ENCODE measurements at places on chromosomes 4 and X.

DNA sequence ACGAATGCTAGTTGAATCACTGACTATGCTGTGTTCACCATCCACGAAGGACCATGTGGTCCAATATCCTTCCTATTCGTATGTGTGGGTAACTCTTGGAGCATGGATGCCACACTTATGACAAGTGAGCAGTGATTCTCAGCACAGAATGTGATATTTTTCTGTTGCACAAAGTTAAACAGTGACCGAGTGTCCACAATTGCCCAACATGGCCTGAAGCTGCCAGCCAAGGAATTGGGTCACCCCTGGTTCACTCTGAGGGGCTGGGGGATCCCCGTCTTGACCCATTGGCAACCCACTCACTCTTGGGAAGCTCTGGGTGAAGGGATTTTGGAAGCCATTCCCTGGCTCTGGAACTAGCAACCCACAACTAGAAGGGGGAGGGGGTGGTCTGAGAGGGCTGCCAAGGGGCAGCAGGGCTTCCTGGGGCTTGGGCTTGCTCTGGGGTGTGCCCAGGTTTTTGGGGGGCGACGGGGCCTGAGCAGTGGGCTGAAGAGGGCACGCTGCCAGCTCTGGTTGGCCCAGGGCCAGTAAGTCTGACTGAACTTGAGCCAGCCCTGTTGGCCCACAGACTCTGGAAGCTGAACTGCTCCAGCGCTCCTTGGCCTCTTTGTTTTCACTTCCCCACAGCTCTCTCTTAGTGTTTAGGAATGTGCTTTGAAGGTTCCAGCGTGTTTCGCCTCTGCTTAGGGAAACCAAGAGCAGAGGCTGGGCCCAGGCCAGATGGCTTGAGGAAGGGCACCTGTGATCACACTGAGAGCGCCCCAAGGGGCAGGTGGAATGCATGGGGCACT lies 43.1 kb upstream of the BCOR start:
- no peak for DNase-seq

- no peak for DNase-seq
Measured at GRCh38 chr4:28373601-28374000, 1513.0 kb downstream of the STIM2 start.

DNA sequence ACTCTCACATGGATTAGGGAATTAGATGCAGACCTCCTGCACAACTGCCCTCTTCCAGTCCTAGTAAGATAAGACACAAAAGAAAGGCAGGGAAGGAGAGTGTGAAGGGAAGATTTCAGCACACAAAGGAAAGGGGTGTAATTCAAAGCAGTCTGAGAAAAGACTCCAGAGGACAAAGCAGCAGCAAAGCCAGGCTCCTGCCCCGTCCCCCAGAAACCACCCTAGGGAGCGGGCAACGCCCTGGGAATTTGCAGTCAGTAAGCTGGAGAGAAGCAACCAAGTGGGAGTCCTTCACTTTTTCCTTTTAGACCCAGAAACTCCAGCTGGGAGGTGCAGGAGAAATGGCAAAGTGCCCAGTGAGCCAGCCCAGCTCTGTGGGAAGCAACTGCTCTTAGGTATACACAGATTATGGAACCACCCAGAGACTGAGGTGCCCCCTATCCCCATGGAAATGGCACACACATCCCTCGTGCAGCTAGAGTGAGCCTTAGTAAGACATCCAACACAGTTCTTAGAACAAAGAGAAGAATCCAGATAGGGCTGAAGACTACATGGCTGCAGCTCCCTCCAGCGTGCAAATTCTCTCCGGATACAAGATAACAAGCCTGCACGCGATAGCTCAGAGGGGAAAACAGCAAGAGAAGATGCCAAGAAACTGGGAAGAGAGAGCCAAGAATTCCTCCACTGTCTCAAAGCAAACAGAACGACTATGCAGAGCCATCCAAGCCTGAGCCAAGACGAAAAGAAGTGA lies 26.5 kb upstream of the IRAK1 start:
- DNase-seq = peak; percentile 30

DNA sequence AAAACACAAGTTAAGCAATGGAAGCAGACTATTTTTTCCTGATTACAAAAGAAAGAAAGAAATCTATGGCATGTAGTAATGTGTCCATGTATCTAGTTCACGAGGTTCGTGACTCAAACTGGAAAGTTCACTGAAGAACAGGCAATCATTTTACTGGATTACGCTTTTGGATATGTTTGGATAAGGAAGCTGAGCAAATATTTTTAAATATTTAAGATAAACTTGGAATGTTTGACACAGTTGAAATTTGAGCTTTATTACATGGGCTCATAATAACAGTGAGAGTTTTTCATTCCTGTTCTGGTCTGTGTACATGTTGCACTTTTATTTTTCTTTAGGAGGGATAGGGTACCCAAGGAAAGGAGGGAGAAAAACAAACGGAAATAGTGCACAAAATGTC lies 244.2 kb upstream of the GK2 start:
- DNase-seq = no peak

DNA sequence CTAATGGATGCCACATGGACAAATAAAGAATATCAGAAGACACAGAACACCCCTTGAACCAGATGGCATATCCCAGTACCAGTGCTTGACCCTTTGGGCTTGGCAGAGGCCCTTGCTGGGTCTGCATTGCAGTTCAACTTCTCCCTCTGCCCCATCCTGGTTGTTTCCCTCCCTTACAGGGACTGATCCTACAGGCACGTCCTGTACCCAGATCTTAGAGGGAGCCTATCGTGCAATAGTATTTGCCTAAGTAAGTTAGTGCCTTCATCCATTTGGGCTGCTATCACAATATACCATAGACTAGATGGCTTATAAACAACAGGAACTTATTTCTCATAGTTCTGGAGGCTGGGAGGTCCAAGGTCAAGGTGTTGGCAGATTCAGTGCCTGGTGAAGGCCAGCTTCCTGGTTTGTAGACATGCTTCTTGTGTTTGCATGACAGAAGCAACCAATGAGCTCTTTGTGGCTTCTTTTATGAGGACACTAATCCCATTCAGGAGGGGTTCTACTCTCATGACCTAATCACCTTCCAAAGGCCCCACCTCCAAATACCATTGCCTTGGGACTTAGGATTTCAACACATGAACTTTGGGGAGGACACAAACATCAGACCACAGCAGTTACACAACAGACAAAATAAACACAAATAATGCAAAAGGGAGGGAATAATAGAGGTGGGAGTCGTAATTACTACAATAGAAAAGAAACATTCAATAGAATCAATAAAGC lies 146.5 kb upstream of the MSX1 start:
- no peak for DNase-seq

DNA sequence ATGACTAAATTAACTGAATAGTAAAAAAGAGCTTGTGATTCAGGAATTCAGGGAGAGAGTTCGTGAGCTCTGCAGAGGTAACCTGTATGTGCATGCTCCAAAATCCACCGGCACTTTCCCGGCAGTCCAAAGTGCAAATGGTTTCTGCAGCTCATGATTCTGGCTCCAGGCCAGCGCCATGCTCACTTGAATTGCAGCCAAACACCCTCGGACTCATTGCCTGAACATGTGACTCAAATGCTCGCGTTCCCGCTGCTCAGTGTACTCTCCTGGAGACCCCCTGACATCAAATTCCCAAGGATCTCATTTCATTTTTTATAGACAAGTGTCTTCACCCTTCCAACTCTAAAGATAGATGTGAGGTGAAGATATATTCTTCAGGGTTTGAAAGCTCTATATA lies 44.1 kb upstream of the SH3RF1 start:
- peak; percentile 74 for DNase-seq
